ENCODE measurements at places on chromosomes 5 and 9.

DNA sequence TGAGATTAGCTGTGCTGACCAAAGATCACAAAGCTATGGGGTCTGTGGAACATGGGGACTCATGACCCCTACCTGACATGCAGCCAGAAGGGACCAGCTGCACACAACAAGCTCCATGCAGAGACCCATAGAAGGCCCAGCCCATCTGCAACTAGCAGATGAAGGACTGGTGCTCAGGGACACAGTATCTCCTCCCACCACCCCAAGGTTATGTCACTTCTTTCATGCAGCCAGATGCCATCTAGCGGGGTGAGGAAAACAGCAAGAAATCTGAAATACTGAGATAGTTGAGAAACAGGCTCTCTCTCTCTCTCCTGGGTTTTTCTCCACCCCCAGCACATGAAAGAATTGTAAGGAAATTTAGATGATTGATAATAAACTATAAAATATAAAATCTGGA, 161.3 kb upstream of the DAPK1 start:
- no peak for DNase-seq

GRCh38 chr5:88941581-88941980, 58.6 kb upstream of the MEF2C start:
- DNase-seq, result no peak

- no peak for DNase-seq
These were observed 181.8 kb downstream of the CRB2 start for GRCh38 chr9:123537809-123538208.

DNA sequence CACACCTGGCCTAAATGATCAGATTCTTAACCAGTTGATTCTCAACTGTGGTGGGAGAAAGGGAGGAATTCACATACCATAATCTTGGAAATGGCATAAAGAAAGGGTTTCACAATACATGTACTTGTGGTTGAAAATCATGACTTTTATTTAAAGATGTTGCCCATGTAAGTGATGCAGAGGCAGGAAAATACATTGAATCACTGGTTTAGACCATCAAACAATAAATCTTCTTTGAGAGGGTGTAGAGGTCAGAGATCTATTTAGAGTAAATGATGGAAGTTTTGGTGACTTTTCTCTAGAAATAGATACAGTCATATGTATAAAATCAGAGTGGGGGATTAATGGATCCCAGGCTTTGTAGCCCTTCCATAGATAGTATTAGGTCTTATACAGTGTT, 15.4 kb downstream of the NDUFS4 start:
- no peak for DNase-seq

- no peak for DNase-seq
These were observed 71.8 kb downstream of the ADAMTSL1 start for GRCh38 chr9:18545636-18546360.
